ENCODE measurements at places on chromosomes 16 and 17.

DNA sequence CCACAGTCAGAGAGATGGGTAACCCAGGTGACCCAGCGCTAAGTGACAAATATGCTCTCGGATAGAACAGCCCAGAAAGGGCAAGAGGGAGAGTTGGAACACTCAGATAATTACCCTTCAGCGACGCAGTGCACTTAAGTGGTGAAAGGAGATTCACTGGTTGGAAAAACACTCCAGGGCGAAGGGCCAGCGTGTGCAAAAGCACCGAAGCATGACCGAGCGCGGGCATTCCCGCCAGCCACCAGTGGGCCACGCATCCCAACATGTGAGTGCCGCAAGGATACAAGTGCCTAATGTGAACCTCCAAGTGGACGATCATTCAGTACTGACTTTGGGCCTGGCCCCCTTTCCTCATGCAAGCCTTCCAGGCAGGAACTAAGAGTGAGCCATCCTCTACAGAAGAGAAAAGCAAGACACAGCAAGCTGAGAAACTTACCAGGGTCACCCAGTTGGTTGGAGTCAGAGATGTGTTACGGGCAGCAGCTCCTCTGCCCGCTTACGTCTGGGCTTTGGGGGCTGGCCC is 258.4 kb downstream of the C16orf95 start:
- no peak for DNase-seq

GRCh38 chr17:15740570-15741120 is 8.6 kb downstream of the TBC1D26 start:
- no peak for DNase-seq

GRCh38 chr16:15672514-15673167 is 22.6 kb downstream of the NDE1 start:
- DNase-seq: peak; percentile 81

DNA sequence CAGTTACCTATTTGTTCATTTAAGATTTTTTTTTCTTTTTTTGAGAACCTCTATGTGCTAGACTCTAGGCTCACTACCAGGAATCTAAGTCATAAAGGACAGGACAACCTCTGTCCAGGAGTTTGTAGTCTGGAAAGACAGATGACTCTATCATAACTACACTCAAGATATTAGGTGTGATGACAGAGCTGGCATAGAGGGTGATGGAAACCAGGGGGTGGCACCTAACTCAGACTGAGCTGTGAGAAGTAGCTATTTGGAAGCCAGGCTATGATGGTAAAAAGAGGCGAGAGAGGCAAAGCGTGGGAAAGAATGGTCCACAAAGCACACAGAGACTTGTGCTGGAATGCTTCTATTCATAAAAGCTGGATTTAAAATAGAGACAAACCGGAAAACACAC is 372.3 kb downstream of the SEC14L1 start:
- DNase-seq: no peak

- DNase-seq: no peak
These were observed 588 bp downstream of the METTL16 start for GRCh38 chr17:2511138-2511461.

- no peak for DNase-seq
These were observed 10.7 kb upstream of the STX4 start for GRCh38 chr16:31022544-31023251.

DNA sequence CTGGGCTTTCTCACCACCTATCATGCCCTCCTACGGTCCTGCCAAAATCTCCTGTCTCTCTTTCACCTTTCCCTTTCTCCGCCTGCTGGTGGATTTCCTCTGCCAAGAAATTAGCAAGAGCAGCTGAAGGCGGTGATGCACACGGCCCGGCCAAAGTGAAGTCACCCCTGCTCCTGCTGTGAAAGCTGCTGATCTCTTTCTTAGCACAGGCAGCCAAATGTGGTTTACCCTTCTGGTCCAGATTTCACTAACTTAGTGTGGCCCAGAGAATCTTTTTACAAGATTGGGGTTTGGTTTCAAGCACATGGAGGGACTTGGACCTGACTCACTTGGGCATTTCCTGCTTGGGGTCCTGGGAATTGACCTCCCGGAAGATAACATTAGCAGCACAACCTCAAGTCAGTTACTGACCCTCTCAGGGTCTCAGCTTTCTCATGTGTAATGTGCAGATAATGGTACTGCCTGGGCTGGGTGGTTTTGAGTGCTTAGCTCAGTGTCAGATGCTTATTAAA is 155.7 kb downstream of the SOCS1 start:
- DNase-seq: no peak

GRCh38 chr17:65707780-65708179 is 146.3 kb upstream of the AXIN2 start:
- DNase-seq: no peak

DNA sequence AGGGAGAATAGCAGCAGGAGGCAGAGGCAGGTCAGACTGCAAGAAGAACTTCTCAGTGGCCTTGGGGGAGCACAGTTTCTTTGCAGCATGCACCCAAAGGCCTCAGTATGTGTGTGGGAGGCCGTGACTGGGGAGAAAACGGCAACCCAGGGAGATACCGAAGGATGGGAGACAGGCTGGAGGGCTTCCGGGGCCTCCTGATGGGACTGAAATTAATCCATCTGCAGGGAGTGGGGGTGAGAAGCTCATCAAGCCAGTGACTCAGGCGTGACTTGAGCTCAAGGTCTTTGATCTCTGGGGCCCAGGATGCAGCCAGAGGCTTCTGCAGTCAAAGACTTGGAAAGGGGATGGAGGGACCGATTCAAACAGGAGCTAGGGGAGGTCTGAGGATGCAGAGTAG is 5.1 kb upstream of the C17orf113 start:
- DNase-seq: no peak

- DNase-seq: no peak
These were observed 15.8 kb downstream of the SLX4 start for GRCh38 chr16:3595521-3596021.

DNA sequence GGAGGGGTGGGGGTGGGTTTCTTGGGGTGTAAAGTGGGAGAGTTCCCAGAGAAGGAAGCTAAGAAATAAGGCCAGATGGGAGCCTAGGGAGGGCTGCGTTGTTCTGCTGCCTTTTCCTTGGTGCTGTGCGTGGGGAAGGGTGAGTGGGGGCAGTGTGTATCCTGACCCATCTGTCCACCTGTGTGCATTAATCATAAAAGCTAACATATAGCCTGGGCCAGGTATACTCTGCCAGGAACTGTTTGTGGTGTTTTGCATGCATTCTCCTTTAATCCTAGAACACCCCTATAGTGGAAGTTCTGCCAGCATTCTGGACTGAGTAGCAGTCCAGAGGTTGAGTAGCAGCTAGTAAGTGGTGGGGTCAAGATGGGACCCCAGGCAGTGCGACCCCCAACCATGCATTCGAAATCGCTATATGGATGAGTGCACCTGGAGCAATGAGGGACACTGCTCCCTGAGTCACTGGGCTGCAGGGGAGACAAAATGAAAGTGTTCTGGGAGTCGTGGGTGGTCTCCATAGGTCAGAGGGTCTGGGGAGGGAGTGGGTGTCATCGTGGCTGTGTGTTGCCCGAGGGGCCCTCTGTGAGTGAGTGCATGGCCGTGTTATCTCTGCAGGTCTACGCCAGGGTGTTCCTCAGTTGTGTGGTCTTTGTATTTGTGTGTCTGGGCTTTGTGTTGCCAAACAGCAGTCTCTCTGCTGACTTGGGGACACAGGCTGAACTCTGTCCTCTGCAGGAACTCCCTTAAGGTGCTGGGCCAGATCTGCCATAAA is 1.3 kb downstream of the ERBB2 start:
- DNase-seq: no peak

- no peak for DNase-seq
These were observed 18.1 kb upstream of the MYH8 start for GRCh38 chr17:10439816-10440215.

- DNase-seq: no peak
These were observed 16.4 kb upstream of the YWHAE start for GRCh38 chr17:1416414-1416813.

- DNase-seq: peak; percentile 57
These were observed 22.5 kb upstream of the ENPP7 start for GRCh38 chr17:79707931-79708891.

DNA sequence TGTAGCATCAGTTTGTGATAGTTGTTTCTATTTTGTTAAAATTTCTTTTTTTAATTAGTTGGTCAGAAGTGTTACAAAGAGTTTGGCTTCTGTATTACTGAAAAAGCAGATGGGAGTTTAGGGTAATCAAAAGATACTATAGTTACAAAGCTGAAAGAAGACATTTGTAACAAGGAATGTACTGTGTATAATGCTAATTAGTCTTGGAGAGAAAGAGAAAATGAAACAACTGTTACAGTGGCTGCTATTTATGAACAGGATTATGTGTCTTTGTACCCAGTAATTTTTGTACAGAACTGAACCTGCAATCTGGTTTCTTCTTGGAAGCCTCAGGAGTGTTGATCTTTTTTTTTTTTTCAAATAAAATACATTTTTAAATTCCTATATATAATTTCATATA is 14.3 kb downstream of the GDPD1 start:
- no peak for DNase-seq

GRCh38 chr17:3590231-3590630 is 19.0 kb downstream of the TRPV1 start:
- DNase-seq: no peak

- DNase-seq: no peak
These were observed 1033.6 kb downstream of the CDH8 start for GRCh38 chr16:61002479-61003204.

- DNase-seq: no peak
These were observed 108.6 kb downstream of the CCT6B start for GRCh38 chr17:34852614-34853013.

GRCh38 chr17:419073-419735 is 66.6 kb upstream of the RPH3AL start:
- peak; percentile 37 for DNase-seq

DNA sequence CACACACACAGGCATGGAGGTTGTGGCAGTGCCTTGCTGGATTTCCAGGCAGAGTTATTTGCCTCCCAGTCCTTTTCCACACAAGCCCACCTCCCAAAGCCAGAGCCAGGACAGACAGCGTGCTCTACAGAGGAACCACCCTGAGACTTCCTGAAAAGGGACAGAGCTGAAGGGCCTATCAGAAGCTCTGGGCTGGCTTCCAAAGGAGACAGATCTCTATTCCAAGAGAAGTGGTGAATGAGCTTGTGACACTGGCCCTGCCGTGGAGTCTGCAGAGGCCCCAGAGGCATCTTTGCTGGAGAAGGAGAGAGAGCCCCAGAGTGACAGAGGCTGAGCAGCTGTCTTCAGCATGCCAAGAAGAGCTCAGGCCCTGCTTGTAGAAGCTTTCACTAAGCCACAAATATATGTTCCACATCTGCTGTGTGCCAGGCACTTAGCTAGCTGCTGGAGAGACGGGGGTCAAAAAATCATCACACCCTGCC is 8.3 kb upstream of the LPCAT2 start:
- DNase-seq: no peak

- no peak for DNase-seq
These were observed 85.1 kb downstream of the WWOX start for GRCh38 chr16:78184238-78185183.
